ENCODE measurements at places on chromosomes 7 and 10.

- DNase-seq, result no peak
Measured at GRCh38 chr7:151572136-151572535, 52.4 kb upstream of the RHEB start.

DNA sequence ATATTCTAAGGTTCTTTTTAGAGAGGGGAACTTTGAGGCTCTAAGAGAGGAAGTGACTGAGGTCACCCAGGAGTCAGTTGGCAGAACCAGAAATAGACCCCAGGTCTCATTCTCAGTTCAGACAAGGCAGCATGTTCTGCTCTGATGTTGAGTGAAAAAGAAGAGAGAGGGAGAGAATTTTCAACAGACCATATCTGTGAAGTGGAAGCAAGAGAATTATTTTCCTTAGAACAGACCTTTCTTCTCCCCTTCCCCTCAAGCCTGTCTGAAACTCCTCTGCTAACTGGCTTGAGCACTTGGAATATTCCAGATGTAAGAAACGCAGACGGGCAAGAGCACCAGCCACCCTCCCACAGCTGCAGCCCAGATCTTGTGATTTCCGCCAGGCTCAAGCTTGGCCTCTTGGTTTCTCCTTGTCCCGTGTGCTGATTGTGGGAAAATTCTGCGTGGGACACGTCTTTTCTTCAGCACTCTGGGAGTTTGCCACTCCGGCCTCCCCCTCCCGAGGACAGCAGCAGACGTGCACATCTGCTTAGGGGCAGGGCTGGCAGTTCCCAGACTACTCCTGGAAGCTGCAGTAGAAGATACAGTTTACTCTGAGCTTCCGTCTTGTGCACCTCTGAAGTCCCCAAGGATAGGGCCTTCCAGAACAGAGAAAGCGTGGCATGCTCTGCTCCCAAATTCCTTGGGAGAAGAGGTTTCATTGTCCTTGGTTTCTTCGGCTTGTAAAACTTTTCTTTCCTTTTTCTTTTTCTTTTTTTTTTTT, 22.7 kb upstream of the IKZF1 start:
- no peak for DNase-seq

DNA sequence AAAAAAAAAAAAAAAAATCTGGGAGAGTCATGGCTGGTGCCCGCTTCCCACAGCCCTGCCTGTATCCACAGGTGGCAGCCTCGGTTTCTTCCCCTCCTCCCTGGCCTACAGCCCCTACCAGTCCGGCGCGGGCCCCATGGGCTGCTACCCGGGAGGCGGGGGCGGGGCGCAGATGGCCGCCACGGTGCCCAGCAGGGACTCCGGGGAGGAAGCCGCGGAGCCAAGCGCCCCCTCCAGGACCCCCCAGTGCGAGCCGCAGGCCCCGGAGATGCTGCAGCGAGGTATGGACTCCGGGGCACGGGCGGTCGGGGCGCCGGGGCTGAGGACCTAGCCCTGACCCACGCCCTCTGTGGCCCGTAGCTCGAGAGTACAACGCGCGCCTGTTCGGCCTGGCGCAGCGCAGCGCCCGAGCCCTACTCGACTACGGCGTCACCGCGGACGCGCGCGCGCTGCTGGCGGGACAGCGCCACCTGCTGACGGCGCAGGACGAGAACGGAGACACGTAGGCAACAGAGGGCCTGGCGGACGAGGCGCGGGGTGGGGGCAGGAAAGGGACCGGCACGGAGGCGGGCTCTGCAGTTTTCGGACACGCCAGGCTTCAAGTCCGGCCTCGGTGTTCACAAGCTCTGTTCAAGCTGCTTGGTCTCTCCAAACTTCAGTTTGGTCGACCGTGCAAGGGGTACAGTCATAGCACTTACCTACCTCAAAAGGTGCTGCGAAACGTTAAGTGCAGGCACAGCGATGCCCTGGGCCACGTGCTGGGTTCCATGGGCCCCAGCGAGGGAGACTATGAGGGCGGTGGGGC, 3.9 kb downstream of the NFKB2 start:
- peak; percentile 93 for DNase-seq

- no peak for DNase-seq
Measured at GRCh38 chr10:124414076-124414475, 4.6 kb downstream of the OAT start.

DNA sequence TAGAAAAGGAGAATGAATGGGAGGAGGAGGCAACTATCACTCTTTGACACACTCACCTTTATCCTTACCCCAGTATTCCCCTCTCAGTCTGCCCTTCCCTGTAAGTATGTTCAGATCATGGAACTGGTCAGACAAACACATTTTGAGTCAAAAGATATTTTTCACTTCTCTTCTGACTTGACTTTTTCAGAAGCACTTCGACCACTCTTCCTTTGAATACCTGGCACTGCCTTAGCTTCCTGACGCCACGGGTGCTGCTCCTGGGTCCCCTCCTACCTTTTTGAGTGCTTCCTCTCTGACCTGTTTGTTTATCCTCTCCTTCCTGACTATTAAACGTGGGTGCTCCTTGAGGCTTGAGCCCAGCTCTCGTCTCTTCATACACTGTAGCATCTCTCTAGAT, 19.8 kb upstream of the C10orf67 start:
- no peak for DNase-seq

- no peak for DNase-seq
Measured at GRCh38 chr7:22250390-22250789, 106.6 kb downstream of the RAPGEF5 start.

GRCh38 chr7:117929237-117929636, 56.0 kb upstream of the CTTNBP2 start:
- no peak for DNase-seq

- peak; percentile 9 for DNase-seq
Measured at GRCh38 chr10:23293145-23293724, 51.4 kb downstream of the C10orf67 start.

GRCh38 chr7:88015309-88015708, 81.3 kb downstream of the ADAM22 start:
- no peak for DNase-seq

GRCh38 chr10:34045571-34046190, 711.2 kb upstream of the NRP1 start:
- no peak for DNase-seq

- DNase-seq, result peak; percentile 78
Measured at GRCh38 chr10:43407576-43408330, 1.2 kb downstream of the HNRNPF start.

DNA sequence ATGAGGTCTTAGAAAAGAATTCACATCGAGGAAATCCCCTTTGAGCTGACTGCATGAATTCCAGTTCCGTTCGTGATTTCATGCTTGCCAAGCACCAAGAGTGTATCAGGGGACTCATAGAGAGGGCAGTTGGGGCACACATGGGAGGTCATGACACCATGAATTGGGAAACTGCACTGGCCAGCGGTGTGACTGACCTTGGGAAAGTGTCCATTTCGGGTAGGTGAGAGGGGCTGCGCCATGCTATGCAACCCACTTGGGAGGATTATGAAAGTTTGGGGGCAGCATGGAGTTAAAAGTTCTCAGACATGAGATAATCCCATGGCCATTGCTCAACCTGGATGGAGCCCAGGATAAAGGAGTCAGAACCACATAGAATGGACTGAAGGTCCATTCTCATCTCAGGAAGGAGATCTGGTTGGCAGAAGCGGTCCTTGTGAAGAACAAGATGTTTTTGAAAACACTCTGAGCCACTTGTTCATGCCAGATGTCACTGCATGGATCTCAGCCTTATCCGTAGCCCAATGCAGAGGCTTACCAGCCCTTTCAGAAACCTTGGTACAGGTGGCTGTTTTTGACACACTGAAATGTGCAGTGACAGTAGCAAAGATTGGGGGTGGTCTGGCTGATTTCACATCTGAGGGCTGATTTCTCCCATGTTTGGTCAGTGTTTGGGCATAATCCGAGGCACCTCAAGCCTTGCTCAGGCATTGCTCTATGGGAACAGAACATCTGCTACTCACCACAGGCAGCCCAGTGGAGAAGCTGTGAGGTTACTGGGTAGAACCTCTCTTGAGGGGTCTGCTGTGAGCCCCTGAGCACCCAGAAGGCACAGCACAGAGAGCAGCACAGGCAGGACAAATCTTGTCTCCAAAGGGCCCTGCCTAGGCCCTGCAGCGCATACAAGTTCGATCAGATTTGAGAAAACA, 252.3 kb downstream of the CXCL12 start:
- DNase-seq, result no peak

GRCh38 chr7:73723813-73724212, 4.3 kb upstream of the STX1A start:
- no peak for DNase-seq

DNA sequence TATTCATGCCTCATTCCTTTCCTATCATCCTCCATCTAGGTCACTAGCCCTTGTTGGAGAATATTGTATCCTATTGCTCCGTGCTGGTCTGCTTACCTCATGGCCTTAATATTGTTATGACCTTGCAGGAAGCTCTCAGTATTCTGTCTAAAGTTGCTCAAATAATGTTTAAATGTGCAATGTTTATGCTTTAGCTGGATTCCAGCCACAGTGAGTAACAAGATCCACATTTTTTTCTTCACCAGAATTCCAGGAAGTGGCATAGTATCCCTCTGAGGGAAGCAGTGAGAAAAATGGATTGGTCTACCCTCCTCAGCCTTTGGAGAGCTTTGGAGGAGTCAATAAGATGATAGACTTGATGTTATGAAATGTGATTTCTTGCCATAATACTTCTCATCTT, 402.6 kb downstream of the NRG3 start:
- no peak for DNase-seq

DNA sequence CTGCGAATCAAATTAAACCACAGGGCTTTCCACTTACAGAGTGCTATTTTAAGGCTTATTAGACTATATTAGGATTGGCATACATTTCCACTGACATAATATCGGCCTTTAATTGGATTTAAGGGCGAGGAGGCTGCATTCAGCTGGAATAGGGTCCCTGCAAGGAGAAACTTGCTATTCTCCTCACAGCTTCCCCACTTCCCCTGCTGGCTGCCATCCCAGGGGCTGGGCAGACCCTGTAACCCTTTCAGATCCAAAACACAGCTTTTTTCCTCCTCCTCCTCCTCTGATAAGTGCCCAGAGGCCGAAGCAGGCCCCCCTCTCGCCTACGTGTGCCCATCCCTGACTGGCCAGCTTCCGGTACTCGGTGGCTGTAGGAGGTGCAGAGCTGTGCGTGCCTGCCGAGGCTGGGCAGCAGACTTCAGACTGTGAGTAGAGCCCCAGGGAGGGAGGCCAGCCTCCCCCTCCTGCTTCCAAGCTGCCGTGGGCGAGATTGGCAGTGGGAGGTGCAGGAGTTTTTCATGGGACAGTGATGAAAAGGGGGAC, 224.2 kb downstream of the PLXNA4 start:
- DNase-seq, result no peak

DNA sequence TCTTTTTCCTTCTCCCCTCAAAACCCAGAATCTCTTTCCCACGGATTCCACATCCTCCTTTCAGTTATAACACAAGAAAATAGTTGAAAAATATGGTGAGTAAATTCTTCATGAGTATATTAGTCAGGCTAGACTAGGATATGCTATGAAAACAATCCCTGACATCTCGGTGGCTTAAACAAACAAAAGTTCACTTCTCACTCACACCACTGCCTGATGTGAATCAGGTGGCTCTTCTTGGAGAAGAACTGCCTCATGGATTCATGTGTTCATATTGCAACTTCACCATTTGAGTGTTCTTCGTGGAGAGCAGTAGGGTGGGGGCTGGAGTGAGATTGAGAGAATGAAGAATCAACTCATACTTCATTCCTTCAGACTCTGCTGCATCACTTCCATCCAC, 204.1 kb downstream of the PHF14 start:
- DNase-seq, result no peak

DNA sequence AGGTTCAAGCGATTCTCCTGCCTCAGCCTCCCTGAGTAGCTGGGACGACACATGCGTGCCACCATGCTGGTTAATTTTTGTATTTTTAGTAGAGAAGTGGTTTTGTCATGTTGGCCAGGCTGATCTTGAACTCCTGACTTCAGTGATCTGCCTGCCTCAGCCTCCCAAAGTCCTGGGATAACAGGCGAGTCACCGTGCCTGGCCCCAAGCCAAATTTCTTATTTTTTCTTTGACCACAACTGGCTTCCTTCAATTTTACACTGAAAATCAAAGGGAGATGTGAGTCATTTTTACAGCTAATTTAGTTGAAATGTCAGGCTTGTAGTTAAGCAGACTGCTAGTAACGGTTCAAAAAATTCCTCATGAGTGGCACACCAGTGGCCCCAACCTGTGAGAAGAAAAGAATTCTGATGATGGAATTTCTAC, 7.8 kb downstream of the RNF216 start:
- no peak for DNase-seq

DNA sequence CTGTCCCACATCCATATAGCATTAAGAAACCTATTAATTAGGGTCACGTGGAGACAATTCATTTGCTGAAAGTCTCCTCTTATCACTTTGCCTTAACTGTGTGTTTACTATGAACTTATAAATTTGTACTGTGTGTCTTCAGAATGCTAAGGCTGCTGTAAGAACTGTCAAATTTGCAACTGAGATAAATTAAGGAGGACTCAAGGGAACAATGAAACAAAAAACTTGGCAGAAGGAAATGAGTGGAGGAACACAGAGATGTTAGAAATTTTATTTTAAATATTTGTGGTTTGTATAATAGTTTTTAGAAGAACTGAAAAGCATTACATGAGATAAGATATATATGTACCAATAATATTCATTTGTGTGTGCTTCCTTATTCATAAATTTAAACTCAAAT, 1005.3 kb upstream of the SORCS1 start:
- DNase-seq, result no peak

- no peak for DNase-seq
Measured at GRCh38 chr7:104981672-104982037, 32.4 kb upstream of the KMT2E start.

- no peak for DNase-seq
Measured at GRCh38 chr10:30974773-30975415, 56.8 kb downstream of the ZNF438 start.

GRCh38 chr10:122476333-122476695, 15.0 kb downstream of the HTRA1 start:
- no peak for DNase-seq

- DNase-seq, result no peak
Measured at GRCh38 chr10:88116971-88117626, 253.7 kb downstream of the PTEN start.

DNA sequence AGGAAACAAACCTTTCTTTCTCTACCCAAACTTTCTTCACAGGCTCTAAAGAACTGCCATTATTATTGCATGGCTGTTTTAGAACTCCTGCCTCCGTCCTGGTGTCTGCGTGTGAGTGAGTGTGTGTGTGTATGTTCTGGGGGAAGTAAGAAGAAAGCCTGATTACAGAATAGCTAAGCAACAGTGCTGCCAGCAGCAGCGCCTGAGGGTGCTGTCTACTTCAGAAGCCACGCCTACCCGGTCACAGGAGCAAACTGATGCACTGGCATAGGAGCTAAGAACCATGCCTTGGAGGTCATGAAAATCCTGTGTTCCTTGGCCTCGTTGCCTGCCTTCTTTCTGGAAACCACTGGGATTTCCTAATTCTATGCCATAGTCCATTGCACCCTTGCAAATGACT, 25.2 kb downstream of the LIPK start:
- no peak for DNase-seq
